ENCODE measurements at places on chromosomes 4 and X.

DNA sequence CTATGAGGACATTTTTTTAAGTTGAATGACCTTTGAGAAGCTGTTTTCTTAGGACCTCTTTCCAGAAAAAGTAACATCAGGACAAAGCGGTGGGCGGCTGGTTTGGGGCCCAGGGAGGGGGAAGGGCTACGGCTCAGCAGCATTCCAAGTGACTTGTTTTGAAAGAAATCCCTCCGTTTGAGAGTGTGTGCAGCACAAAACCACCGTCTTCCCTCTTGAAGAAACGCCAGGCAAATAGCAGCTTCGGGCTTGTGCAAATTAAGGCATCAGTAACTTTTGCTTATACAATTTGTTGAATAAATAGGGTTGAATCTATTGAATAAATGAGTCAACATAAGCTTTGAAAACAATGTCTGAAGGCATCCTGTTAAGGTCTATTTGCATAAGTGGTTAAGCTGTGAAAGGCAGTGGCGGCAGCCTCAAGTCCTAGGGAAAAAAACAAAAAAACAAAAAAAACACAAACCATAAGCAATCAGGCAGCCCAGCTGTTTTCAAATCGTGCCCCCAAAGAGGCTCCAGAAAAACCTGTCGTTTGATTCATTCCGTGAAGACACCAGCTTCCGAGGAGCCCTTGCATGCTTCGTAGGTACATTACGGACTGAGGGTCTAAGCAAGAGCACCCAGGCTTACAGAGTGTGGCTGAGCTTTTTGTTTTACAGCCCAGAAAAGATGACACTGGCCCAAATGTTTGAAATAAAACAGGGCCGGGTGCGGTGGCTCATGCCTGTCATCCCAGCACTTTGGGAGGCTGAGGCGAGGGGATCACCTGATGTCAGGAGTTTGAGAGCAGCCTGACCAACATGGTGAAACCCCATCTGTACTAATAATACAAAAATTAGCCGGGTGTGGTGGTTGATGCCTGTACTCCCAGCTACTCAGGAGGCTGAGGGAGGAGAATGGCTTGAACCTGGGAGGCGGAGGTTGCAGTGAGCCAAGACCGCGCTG lies 103.7 kb downstream of the CRLF2 start:
- DNase-seq = no peak

- no peak for DNase-seq
Measured at GRCh38 chr4:173211838-173212237, 43.2 kb downstream of the GALNT7 start.

- DNase-seq = no peak
Measured at GRCh38 chrX:7068939-7069367, 78.6 kb upstream of the STS start.

- DNase-seq = peak; percentile 54
Measured at GRCh38 chr4:142405021-142405694, 440.9 kb downstream of the INPP4B start.

DNA sequence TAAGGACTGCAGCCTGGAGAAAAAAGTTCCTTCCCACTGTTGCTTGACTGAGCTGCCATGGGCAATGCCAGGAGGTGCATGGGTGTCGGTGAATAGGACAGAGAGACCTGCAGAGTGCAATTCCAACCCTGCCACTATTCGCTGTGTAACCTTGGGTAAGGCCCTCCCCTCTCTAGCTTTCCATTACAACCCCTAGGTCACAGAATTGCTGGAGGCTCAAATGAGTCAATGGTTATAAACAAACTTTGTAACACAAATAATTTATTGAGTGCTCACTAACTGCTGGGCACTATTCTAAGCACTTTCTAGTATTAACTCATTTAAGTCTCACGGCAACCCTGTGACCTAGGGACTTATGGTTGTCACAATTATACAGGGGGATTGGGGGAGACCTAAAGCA lies 37.8 kb downstream of the PJA1 start:
- DNase-seq = no peak

DNA sequence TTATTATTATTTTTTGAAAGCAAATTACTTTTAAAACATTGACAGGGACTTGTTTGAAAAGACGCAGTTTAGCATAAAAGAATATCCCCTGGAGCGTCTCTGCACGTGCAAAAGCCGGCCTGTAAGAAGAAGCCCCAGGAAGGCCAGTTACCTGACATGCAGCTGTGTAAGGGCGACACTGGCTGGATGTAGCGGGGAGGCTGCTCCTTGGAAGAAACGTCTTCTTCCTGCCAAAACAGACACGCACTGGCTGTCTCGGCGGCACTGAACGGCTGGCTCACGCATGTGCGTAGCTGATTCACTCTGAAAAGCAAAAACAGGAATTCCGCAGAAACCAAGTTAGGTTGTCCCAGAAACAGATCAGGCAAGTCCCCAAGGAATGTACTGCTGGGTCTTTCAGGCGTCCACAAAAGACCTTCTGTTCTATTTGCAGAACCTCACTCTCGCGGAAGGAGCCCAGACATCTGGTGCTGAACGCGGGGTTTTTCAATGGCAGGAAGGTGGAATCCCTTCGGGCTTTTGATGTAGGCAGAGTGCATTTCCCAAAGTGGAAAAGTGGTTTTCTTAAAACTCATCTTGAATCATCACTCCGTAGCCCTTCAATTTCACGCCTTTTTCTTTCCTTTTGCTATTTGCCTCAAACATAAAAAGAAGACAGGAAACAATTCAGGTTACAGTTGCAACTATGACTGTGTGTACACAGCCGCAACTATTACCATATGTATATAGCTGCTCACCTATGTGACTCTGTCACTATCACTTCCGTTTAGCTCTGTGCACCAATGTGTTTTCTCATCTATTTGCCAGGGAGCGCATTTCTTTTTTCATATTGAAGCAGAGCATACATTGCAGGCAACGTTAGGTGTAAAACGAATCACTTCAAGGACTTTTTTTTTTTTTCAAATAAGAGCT lies 38.1 kb upstream of the ARSH start:
- no peak for DNase-seq

All from erythroblast (primary cell).